Daoy (cell line): ENCODE measurements at places on chromosomes 12 and 14. TPM values are rescaled to one million over a fixed set of nuclear protein-coding genes. Genes with fewer than 3 reads are reported as not detected.

The OR11H7 gene
- total RNA-seq: not detected in 2 replicates

The RHEBL1 gene
- 6.3 and 11.0 TPM in 2 replicates for total RNA-seq

The JAG2 gene
- total RNA-seq: 5.1 and 6.3 TPM in 2 replicates

DNA sequence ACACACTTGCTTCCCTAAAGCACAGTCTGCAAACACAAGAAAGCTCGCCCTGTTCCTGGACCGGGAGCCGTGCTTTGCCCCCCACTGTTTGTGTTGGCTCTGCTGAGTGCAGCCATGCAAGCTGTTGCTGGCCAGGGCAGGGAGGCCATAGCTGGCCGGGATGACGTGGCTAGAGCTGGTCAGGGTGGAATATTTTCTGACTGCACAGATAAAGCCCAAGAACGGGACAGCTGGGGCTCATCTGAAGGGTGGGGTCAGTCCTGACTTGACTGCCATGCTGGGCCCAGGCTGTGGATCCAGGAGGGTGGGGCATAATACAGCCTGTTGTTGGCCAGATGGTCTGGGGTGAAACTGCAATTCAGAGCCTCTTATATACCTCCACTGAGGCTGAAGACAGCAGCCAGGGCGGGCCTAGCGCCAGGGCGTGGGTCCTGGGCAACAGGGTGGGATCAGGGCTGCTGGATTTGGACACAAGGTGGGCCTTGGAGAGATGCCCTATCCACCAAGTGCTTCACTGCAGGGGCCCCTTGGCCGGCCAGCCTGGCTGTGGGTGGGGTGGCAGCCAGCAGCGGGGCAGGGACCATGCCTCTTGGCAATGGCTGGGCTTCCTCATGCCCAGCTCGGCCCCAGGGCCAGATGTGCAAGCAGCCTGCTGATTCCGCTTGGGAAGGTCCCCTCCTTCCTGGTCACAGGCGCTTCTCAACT is 14.8 kb downstream of the KMT5A start:
- DNase-seq: no peak

GRCh38 chr12:22322091-22322490 is 12.4 kb downstream of the ST8SIA1 start:
- DNase-seq: no peak

- DNase-seq: no peak
Observed at GRCh38 chr12:109460538-109460937, 16.6 kb downstream of the KCTD10 start.

DNA sequence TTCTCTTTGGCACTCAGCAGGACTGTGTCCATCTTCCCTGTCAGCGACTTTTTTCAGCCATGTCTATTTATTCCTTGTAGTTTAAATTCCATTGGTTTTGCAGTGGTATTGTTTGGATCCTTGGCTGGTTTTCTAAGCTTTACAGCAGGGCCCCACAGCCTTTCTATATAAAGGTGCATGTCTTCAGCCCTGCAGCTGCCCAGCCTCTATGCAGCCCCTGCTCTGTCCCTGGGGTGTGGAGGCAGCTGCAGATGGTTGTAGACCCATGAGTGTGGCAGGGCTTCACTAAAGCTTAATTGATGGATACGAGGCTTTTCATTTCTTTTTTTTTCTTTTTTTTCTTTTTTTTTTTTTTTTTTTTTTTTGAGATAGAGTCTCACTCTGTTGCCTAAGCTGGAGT is 29.7 kb downstream of the SFSWAP start:
- DNase-seq: no peak
